Activated T-helper 2 cell treated with anti-CD3 and anti-CD28 coated beads, Interferon-gamma antibody, Interleukin-2, Interleukin-4, amounts not matched to agents 10 μg/mL and 5 μg/mL and 100 μg/mL, durations not matched to agents 14 hours and 24 hours and 36 hours (primary cell): ENCODE measurements at places on chromosomes 1 and 21. TPM values are rescaled to one million over a fixed set of nuclear protein-coding genes. Genes with fewer than 3 reads are reported as not detected.
A peak's percentile ranks its signal among the peaks of the same experiment; 100 is the strongest.

ITLN2 gene
- not detected in 2 replicates for total RNA-seq

GRCh38 chr1:93079685-93080141 is 630 bp downstream of the MTF2 start:
- DNase-seq = peak; percentile 19

KCNN3 gene
- 0.39 and 0.91 TPM in 2 replicates for total RNA-seq

DNA sequence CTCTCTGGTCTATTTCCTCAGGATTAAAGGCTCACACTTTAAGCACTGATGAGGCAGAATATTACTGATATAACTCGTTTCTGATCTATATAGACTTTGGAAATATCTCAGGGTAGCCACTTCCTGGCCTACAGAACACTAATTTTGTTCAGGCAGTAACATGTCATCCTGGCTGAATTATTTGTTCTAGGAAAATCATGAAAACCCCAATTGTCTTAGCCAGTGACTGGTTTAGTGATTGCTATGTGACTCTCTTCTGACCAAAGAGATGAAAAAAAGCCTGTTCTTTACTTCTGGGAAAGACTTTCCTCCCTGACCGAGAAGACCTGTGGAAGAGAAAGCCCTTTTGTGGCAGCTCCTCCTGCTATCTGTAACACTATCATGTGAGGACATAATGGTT is 453.7 kb downstream of the SETD4 start:
- no peak for DNase-seq

- no peak for DNase-seq
Observed at GRCh38 chr1:206705726-206706297, 21.1 kb downstream of the MAPKAPK2 start.

AMY1B gene
- total RNA-seq = not detected in 2 replicates

- no peak for DNase-seq
Observed at GRCh38 chr1:33435096-33435820, 4.4 kb upstream of the PHC2 start.

- DNase-seq = no peak
Observed at GRCh38 chr1:74713849-74714248, 19.0 kb downstream of the CRYZ start.

SELE gene
- not detected in 2 replicates for total RNA-seq

DNA sequence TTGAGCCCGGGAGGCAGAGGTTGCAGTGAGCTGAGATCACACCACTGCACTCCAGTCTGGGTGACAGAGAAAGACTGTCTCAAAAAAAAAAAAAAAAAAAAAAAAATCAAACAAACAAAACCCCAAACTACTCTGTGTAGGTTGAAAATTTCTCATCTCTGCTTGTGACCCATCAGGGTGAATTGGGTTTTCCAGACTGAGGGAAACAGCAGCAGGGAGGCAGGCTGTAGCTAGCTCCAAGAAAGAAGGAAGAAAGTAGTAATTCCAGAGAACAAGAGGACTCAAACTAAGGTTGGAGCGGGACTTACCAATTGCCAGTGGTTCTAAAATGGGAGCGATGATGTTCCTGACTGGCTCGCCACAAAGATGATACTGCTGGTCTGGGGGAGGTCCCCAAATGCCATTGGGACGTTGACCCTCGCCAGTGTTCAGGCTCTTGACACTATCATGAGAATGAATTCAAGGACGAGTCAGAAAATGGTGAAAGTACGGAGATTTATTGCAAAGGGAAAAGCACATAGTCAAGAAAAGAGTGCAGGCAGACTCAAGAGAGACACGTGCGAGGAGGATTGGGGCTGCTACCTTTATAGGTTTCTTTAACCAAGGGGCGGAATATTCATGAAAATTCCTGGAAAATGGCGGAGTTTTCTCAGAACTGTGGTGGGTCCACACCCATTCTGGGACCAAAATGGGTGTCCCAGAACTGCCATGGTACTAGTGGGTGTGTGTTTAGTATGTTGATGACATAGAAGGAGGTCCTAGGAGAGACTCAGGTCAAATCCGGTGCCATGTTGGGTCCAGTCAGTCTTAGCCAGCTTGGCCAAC is 13.4 kb downstream of the AADACL4 start:
- DNase-seq = no peak

LCE2C gene
- total RNA-seq = not detected in 2 replicates

DNA sequence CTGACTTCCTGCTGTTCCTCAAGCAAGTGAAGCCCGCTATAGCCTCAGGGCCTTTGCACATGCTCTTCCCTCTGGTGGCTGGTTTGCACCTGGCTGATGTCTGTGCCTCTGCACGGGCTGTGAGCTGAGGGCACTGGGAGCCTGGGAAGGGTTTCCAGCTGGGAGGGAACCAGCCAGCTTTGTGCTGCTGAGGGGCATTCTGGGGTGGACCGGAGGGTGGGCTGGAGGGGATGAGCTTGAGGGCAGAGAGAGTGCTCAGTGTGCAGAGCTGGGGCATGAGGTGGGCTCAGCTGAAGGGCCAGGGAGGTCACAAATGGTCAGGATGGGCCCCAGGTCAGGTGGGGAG is 305.7 kb downstream of the MATN1 start:
- DNase-seq = no peak
